ENCODE measurements at places on chromosomes 12 and 14.

GRCh38 chr12:2876431-2877046 lies 435 bp downstream of the FOXM1 start:
- DNase-seq = no peak

GRCh38 chr12:106073179-106073578 lies 65.6 kb downstream of the NUAK1 start:
- DNase-seq = no peak

- no peak for DNase-seq
Measured at GRCh38 chr14:61847861-61848260, 85.6 kb downstream of the SNAPC1 start.

DNA sequence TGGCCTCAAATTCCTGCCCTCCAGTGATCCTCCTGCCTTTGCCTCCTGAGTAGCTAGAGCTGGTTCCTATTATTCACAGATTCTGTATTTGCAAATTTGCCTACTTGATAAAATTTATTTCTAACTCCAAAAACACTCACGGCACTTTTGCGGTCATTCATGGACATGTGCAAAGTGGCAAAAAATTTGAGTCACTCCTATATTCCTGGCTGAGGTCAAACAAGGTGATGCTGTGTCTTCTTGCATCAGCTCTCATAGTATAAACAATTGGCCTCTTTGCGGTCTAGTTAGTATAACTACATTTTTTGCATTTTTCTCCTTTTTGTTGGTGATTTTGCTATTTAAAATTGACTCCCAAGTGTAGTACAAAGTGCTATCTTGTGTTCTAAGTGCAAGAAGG lies 24.7 kb downstream of the ATF1 start:
- DNase-seq = no peak

DNA sequence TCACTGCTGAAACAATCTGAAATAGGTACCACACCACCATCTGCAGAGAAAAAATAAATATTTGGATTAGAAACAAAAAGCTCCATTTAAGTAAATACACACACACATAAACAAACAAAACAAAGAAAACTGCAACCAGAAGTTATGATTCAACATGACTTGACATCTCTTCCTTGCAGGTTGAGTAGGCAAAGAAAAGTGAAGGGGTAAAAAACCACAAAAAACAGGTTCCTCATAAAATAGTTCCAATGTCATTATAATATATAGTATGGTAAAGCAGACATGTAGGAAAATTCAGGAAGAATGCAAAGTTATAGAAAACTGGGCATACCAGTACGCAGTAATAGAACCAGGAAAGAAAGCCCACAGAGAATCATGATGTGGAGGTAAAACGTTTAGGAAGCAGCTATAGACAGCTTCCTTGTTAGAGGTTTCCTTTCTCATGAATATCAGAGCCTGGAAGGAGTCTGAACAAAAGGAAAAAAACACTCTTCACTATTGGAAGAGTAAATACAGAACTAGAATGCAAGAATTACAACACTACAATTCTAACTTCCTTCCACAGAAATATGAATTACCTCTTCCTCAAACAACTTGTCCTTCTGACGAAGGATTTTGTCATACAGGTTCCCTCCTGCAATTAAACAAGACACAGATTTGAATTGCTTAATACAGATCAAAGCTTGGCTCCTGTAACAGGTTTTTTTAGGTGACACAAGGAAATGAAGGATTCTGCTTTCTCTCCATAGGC lies 6.1 kb downstream of the NEK9 start:
- no peak for DNase-seq

- DNase-seq = peak; percentile 45
Measured at GRCh38 chr12:1915082-1915968, 3.1 kb downstream of the CACNA2D4 start.

GRCh38 chr12:118959348-118959747 lies 22.0 kb upstream of the SRRM4 start:
- no peak for DNase-seq

- DNase-seq = no peak
Measured at GRCh38 chr14:68074765-68075381, 255.3 kb downstream of the RAD51B start.

- DNase-seq = peak; percentile 21
Measured at GRCh38 chr14:54253195-54253947, 143.4 kb upstream of the CDKN3 start.

DNA sequence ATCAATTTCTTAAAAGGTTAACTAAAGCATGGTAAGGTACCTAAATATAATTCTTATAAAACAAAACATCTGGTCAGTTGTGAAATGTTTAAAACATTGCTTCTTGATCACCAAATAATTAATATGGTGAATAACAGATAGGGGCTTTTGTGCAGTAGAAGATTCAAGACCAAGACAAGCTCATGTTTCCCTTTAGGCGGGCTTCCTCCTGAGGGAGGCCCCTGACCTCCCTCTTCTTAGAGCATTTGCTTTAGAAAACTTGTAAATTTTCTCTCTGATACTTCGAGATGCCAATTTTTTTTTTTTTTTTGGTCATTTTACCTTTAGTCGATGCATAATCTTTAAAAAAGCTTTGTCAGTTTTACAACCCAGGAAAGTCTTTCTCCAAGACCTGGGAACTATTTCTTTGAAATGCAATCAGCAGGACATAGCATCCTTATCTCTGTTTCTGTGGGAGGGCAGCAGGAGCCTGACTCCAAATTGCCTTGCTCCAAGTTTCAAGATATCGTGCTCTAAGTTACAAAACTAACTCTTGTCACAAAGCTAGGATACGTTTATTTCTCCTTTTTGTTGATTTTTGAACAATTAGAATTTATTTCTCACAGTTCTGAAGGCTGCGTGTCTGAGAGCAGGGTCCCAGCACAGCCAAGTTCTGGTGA lies 66.6 kb upstream of the BICD1 start:
- no peak for DNase-seq

DNA sequence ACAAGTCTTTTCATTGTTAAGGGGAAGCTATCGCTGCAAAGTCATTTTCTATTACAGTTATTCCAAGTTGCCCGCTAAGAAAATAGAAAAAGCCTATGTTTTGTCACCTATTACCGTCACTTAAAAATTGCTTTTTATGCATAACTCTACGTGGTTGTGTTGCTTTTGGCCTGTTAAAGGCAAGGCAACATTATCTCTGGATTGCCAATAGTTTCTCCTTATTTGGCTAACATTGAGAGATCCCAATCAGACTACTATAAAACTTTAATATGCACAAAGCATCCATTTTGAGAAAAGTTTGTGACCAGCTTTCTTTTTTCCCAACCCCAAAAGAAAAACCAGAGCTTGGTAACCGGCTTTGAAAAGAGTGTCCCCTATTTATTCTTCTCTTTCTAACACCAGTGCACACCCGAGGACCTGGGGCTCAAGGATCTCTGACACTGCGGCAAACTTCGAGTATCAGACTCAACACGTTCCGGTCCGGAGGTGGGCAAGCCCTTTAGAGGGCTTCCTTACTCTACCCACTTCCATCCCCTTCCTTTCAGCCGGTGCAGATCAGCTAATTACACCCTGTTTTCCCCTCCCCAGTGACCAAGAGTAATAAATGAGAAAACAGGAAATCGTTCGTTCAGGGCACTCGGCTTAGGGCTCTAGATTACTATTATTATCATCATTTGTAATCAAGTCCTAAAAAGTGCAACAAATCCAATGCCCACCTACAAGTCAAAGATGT lies 1.2 kb downstream of the PPP1R12A start:
- peak; percentile 25 for DNase-seq

- DNase-seq = no peak
Measured at GRCh38 chr12:54384591-54385041, at the start of gene ZNF385A. Gene ZNF385A, minus strand, starts transcription at chr12:54384733. Its CDS starts 219 bp downstream, at chr12:54384514.

DNA sequence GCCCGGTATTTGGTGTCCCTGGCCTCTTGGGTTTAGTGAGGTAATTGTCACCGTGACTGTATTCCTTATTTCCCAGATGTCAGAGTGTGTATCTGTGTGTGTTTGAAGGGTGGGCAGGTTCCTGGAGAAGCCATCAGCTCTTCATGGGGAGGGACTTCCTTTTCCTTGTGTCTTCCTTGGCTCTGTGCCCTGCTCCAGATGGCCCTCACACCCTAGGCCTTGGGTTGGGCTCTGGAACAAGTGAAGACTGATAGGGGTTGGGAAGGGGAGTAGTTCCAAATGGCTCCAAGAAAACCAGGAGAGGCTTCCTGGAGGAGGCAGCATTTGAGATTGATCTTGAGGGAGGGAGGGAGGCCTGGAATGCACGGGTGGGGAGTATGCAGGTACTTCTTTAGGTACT lies 43.8 kb upstream of the PRIMA1 start:
- DNase-seq = no peak

DNA sequence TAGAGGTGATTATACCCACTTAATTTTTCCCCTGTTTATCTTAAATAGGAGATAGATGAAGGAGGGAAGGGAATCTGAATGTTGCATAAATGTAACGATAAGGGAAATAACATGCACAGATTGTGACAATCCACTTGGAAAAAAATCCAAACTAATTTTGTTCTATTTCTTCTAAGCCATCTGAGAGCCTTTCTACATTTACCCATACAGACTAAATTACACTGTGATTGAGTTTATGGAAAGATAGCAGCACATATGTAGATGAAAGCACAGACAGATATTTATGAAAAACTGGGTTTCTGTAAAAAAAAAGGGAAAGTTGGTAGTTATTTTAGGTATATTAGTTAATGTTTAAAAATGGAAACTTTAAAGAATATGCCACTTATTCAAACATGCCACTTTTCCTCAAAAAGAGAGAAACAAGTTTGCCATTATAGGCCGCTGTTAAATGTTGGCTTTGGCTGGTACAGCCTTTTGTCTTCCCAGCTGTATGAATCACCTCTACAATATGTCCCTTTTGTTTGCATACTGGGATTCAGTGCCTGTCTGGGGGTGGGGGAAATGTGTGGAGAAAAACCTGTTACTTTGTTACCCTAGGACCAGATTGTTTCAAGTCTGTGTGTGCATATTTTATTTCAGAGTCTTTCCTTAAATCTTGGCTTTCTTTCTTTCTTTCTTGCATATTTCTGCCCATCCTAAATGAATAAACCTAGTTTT lies 470.2 kb upstream of the LMO3 start:
- DNase-seq = no peak

DNA sequence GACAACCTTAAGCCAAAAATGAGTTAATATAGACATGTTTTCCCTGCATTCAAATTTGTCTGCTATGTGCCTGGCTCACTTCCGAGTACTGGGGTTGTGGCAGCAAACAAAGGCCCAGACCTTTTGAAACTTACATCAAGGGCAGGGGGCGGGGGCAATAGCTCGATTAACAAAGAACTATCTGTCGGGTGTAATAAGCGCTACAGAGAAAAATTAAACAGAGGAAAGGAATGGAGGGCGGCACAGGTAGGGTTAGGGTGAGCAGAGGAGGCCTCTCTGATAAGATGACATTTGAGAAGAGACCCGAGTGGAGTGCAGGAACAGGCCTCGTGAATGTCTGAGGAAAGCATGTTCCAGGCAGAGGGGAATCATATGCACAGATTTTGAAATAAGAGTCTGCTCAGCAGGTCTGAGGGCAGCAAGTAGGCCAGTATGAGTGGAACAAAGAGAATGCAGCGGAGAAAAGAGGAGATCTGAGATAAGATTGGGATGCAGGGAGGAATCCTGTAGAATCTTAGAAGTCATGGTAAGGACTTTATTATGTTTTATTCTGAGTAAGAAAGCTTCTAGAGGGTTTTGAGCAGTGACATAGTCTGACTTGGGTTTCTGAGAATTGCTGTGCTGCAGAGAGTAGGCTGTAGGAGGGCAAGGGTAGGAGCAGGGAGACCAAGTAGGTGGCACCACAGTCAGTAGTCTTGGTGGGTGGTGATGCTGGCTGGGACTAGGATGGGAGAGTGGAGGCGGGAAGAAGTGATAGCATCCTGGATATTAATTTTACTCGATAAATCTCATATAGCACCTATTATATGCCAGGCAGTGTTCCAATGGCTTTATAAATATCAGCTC lies 52.6 kb downstream of the BICDL1 start:
- peak; percentile 22 for DNase-seq

DNA sequence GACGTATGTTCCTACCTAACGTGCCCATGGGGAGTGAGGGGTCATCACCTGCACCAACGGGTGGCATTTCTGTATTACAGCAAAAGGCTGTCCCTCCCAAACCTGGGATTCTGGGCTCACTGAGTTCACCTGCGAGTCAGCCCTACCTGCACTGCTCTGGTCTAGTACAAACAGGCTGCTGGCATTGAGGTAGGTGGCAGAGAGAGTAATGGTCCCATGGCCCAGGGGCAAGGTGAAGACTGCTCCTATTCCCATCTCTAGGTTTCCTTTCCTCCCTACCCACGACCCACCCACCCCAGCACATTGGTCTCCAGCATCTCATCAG lies 421 bp downstream of the SUOX start:
- no peak for DNase-seq

DNA sequence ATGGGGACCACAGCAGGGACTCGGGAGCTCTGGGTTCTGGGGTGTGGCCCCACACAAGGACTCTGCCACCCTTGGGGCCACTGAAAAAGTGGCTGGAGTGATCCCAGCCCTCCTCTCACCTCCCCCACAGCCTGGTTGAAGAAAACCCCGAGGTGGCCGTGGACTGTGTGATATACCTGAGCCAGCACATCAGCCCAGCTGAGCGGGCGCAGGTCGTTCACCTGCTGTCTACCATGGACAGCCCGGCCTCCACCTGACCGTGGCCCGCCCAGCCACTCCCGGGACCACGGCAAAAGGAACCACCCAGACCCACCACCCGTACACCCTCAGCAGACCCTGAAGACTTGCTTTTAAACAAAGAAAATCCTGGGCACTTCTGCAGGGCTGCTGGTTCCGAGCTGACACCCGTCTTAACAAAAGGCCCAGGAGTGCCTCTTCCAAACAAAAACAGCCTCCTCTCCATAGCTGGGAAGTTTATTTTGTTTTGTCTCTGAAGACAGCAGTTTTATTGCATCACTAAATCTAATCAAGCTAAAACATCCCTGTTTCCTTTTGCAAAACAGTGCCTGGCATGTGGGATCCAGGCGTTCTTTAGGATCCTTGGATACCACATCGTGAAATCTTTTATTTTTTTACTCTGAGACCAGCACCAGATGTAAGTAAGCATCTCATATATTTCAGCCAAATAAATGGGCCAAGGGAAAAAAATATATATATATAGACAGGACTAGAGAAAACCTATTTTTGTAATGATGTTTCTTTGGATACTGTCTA lies 42.8 kb downstream of the FOXN4 start:
- no peak for DNase-seq

- DNase-seq = no peak
Measured at GRCh38 chr12:56154246-56154771, 1.9 kb downstream of the MYL6B start.

DNA sequence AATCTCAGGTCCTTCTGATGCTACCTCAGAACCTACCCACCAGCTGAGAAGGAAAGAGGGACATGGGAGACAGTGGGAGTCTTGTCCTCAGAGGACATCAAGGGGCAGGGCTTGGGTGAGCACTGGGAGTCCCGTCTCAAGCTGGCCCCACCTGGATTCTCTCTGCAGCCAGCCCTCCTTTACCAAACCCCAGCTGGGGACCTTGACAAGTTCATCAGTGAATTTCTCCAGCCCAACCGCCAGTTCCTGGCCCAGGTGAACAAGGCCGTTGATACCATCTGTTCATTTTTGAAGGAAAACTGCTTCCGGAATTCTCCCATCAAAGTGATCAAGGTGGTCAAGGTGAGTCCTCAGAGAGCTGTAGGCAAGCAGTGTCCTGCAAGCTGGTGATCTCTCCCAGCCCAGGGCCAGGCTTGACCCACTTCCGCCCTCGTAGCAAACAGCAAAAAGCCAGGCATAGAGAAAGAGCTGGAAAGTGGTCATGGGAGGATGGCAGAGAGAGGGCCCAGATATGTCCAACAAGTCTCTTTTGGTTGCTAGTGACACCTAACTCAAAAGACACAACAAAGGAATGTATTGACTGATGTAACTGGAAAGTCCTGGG lies 14.2 kb upstream of the OAS2 start:
- DNase-seq = no peak
